ENCODE measurements at places on chromosomes 2 and 18.

DNA sequence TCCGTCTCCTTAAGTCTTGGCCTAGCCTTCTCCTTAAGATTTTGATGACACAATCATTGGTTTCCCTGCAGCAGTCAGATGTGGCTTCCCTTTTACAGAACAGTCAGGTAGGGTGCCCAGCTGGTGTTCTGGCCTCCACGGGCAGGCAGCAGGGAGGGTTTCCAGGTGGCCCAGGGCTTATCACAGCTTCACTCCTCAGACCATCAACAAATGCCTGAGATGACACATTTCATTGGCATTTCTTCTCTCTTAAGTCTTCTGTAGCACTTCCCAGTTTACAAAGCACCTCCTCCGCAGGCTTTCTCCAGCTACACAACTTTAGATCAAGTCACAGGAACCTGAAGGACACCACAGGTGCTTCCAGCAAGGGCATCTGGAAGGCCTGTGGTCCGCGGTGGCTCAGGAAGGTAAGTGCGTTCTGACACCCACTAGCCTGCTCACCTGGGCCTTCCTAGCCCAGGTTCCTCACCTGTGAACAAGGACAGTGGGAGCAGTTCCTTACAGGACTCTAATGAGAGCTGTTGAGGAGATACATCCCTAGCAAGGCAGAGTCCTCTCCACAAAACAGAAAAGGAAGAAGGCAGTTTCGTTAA, 37.6 kb downstream of the PTPN18 start:
- DNase-seq, result no peak

GRCh38 chr18:74496508-74497323, 553 bp downstream of the CNDP2 start:
- DNase-seq, result peak; percentile 59

DNA sequence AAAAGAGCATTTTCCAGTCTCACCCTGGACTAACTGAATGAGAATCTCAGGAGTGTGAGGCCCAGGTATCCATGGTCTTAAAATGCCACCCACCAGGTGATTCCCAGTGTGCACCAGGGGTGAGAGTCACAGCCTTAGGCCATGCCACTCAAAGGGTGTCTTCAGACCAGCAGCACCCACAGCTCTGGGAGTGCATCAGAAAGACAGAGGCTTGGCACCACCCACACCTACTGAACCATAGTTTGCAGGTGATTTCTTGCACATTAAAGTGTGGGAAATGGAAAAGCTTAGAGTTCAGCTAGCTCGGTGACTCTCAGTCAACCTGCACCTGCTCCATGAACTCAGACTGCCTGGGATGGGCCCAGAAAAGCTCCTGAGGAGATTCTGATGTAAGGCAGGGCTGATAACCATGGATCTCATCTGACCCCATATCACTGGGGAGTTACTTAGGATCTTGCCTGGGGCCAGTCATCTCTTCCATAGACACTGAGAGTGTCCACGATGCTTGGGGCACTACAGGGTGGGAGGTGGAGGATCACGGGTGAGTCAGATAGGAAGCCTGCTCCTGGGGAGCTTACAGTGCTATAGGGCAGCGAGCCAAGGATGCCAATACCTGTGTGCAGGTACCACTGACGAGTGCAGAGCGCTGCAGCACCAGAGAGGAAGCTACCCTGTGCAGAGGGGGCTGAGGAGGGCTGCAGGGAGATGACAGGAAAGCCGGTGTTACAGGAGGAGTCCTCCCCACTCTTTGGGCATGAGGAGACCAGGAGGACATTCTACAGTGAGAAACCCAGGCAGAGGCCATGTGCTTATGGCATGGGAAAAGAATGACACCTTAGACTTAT, 4.6 kb downstream of the IL37 start:
- no peak for DNase-seq

GRCh38 chr2:186560254-186560653, 29.6 kb upstream of the ITGAV start:
- no peak for DNase-seq

DNA sequence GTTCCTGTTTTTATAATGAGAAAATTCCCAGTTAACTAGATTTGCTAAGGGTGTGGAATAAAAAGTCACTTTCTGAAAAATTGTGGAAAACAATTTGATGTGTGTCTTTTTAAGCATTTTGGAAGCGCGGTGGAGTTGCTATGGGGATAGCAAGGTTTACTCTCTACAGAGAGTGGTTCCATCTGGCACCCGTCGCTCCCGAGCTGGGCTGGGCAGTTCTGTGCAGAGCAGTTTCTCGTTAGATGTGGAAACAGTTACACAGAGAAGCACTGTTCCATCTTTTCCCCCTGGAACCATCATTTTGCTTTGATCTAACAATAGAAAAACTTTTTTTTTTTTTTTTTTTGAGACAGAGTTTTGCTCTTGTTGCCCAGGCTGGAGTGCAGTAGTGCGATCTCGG, 17.4 kb downstream of the LDLRAD4 start:
- peak; percentile 91 for DNase-seq

DNA sequence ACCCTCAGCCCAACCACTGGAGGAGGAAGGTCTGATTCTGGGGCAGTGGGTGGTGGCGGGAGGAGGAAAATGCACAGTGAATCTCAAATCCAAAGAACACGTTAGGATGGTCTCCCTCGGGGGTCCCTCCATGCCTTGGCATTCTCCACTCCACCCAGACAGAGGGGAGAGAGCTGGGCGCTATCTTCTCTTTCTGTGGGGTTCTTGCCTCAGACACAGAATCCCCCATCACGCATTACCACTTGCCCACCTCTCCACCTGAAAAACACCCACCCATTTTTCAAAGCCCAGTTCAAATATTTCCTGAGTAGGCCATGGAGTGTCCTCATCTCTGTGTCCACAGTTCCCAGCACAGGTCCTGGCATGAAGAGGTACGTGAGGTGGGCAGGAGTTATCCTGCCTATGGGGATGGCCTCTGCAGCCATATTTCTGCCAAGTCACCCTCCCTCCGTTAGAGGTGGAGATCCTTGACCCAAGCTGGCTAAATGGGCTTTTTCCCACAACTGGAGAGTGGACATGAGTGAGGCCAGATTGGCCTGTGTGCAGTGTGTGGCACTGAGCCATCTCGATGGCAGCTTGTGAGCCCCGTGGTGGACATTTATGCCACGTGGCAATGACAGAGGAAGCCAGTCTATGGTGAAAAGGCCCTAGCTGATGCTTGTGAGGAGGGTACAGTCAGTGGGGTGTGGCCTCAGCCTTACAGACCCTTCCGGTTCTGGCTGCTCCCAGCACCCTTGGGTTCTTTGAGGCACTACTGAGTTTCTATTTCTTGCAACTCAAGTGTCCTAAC, 9.5 kb upstream of the TEX261 start:
- no peak for DNase-seq

DNA sequence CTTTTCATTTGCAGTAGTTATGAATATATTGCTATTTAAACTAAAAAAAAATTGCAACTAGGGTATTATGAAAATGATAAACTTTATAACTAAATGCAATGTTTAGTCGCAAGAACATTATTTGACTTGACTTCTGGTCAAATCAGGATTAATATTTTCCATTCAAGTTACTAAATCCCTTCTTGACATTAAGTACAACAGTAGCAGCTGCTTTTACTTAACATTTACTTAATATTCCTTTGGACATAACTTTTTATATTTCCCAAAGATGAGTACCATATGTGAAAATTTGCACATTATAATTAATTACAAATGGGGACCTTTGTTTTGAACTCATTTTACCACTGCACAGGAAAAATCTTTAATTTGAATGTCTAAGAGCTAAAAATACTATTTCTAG, 74.0 kb downstream of the PMS1 start:
- DNase-seq, result no peak

DNA sequence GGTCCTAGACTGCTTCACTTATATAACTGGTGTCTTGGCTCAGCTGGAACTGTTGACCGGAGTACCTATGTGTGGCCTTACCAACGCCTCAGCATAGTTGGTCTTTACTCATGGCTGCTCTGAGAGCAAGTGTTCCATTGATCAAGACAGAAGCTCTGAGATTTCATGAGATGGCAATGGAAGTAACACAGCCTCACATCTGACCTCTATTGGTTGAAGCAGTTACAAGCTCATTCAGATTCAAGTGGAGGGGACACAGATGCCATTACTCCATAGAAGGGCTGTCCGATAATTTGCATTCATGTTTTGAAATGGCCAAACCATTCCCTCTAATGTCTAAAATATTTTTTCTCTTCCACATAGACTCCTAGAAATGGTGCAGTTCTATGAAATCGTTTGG, 46.4 kb upstream of the STK39 start:
- no peak for DNase-seq

DNA sequence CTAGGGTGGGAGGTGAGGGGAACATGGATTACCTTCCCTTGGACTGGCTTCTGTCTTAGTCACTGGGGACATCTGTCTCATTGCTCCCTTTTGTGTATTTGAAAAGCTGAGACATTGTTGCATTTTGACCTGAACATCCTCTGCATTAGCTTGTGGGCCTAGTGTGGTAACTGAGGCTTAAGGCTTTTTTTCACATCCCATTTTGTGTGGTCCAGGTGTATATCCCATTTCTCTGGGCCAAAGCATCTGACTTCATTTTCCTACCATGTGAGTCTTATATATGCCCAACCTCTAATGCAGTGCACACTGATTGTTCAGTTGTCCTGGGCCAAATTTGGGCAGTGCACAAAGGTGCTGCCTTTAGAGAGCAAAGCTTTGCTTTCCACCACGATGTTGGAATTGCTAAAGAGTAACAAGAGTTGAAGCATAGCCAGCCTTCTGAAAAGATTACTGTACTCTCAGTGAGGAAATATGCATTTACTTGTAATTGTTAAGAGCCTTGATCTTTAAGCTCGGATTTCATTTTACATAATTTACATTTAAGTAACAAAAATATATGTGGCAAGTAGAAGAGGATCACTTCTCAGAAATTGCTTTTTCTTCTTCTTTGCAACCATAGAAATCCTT, 13.3 kb downstream of the PRKCE start:
- DNase-seq, result no peak

GRCh38 chr2:203484266-203485112, 50.6 kb downstream of the RAPH1 start:
- DNase-seq, result peak; percentile 18

- no peak for DNase-seq
Measured at GRCh38 chr18:5419030-5419429, 123.5 kb upstream of the ZBTB14 start.

DNA sequence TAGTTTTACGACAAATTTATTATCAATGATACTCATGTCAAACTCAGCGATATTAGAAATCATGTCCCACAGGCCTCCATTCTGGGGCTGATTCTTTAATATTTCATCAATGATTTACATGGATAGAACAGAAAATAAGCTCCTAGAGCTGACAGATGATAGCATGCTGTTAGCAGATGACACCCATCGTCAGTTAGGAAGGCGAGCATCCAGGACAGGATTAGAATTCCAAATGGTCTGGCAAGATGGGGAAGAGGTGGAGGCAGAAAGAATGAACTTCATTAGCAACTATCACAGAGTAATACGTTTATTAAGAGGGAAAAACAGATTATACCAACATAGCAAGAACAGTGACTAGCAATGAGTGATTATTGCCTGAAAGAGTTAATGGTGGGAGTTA, 46.2 kb upstream of the ACVR1 start:
- DNase-seq, result no peak

DNA sequence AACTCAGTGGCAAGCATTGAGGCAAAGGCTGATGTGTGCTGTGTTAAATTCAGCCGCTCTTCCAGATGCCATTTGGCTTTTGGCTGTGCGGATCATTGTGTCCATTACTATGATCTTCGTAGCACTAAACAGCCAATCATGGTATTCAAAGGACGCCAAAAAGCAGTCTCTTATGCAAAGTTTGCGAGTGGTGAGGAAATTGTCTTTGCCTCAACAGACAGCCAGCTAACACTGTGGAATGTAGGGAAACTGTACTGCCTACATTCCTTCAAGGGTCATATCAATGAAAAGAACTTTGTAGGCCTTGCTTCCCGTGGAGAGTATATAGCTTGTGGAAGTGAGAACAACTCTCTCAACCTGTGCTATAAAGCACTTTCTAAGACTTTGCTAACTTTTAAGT, 195.5 kb upstream of the RAB12 start:
- no peak for DNase-seq

- DNase-seq, result no peak
Measured at GRCh38 chr2:152227969-152228592, 52.5 kb upstream of the STAM2 start.

GRCh38 chr2:111251711-111252110, 131.0 kb downstream of the BCL2L11 start:
- no peak for DNase-seq

DNA sequence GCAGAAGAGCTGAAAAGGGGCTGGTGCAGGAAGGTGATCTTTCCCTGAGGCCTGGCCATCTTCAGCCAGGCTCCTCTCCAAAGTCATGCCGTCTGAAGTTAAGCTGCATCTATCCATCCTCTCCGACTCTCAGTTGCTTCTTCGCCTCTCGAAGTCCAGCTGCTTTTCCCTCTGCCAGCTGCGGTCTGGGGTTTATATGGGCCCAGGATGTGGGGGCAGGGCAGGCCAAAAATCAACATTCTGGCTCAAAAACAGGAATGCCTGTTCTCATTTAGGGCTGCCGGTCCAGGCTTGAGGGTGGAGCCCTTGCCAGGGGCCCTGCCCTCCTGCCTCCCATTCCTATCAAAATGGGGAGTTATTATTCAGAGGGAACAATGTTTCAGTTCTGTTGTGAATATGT, 31.2 kb downstream of the CREG2 start:
- DNase-seq, result no peak

GRCh38 chr2:64466478-64467085, 12.6 kb downstream of the LGALSL start:
- no peak for DNase-seq

GRCh38 chr2:143142598-143142997, 13.4 kb downstream of the ARHGAP15 start:
- no peak for DNase-seq

DNA sequence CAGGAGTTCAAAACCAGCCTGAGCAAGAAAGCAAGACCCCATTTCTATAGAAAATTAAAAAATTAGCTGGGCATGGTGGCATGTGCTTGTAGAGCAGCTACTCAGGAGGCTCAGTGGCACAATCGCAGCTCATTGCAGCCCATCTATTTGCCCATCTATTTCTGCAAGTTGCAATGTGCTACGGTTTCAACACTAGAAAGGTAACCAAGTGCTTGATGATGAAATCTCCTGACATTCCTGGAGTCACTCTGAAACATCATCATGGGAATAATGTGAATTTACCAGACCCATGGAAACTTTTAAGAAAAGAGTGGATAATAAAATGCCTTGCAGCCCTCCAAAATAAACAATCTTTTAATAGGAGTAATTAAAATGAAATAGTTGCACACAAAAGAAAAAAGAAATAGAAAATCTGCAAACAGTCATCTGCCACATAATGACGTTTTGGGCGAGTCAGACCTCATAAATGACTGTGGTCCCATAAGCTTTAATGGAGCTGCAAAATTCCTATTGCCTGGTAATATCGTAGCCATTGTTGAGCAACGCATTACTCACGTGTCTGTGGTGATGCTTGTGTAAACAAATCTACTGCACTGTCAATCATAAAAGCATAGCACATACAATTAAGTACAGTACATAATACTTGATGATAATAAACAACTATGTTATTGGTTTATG, 46.6 kb upstream of the AMMECR1L start:
- no peak for DNase-seq

- DNase-seq, result no peak
Measured at GRCh38 chr2:144389151-144389929, 130.6 kb downstream of the ZEB2 start.
